Activated T-cell treated with anti-CD3 and anti-CD28 coated beads, Interleukin-2, amount 50 U/mL, for 4 hours (primary cell): ENCODE measurements at places on chromosomes 6 and 20.
A peak's percentile ranks its signal among the peaks of the same experiment; 100 is the strongest.

DNA sequence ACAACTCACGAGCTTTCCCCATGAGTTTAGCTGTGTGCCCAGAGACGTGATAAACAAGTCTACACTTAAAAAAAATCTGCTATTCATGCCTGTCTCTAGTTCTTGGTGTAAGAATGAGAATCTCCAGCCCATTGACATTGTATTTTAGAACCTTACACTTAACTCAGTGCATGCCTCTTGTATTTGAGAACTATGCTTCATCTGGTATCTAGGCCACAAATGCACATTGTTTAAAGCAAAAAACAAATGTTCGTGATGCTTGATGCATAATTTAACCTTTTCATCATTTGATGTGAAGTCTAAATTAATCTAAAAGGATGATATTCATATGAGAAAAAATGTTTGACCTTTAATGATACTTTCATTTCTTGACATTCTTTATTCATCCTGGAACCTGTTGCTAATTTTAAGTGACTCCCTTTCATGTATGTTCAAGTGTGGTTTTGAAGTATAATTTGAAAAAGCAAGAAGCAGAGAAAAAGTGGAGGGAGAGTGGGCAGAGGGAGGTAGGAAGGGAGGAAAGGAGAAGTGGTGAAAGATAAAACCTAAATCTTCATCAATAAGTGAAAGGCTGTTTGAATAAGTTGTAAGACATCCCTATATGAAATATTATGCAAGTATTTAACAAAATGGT, 116.9 kb downstream of the PFDN4 start:
- DNase-seq, result no peak

- no peak for DNase-seq
Observed at GRCh38 chr20:58216334-58216733, 12.1 kb downstream of the ANKRD60 start.

DNA sequence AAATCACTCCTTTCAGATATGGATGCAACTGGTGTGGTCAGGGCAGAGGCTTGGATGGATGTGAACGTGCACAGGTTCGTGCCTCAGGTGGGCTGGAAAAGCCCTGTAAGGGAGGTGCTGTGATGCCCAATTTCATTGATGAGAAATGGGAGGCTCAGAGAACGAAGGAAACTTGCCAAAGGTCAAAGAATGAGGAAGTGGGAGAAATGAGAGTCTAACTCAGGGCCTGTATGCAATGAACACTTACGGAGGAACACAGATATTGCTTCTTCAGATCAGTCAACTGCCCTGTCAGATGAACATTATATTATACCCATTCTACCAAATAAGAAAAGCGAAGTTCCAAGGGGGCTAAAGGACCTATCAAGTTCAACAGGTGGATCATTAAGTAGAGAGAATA, 134.7 kb downstream of the RCAN2 start:
- no peak for DNase-seq

GRCh38 chr20:45366631-45367030, 3.7 kb downstream of the SYS1 start:
- no peak for DNase-seq

- DNase-seq, result no peak
Observed at GRCh38 chr6:16651871-16652270, 109.4 kb downstream of the ATXN1 start.

GRCh38 chr20:40090236-40090635, 598.8 kb downstream of the MAFB start:
- DNase-seq, result no peak

DNA sequence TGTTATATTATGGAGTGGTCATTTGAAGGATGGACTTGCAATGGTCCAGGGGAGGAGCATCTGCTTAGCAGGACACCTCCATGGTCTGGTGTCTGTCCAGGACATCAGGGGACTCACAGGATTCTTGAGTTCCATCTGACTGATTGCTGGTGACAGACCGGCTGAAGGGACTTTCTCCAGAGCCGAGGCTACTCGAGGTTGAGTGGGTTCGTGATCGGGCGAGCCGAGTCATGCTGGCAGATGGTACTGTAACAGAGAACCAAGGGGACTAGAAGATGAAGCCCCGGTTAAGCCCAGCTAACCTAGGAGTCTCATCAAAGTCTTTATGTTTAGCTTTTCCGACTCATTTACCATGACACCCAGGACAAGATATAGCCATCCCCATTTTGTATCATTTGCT, 7.5 kb upstream of the SLA2 start:
- no peak for DNase-seq

- DNase-seq, result no peak
Observed at GRCh38 chr6:131635384-131636340, 1.4 kb upstream of the ENPP3 start.

DNA sequence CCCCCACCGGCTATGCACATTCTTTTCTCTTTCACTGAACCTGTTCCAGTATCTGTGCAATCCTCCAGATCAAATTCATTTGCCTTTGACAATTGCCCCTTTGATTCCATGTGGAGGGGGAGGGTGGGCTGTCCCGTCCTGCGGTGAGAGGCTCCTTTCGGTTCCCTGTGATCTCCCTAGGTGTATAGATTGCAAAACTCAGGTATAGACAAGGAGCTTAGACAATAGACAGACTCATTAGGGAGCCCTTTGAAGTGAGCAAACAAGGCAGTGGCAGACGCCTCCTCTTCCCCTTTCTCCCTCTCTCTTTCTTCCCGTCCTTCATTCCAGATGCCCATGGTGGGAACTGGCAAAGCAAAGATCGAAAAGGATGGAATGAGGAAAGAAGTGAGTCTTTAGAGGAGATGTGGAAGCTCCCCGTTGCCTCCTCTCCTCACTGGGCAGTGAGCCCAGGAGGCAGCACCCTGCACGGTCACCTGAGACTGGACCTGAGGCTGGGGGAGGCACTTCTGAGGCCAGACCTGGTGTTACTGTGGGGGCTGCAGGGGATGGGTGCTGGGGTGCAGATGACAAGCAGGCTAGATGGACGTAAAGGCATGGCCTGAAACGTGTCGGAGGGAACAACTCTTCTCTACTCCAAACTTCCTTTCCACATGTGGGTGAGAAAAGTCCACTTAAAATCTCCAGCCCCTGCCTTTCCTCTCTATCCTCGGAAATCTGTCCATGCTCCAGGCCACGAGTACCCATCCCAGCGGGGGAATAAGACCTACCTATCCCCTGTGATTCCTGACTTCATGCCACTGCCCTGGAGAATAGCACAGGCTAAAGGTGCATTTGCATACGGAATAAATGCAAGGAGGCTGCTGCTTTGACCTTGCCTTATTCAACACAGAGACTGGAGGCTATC, 256.6 kb upstream of the FOXQ1 start:
- no peak for DNase-seq

GRCh38 chr6:25014369-25014768, 78.6 kb upstream of the RIPOR2 start:
- no peak for DNase-seq

DNA sequence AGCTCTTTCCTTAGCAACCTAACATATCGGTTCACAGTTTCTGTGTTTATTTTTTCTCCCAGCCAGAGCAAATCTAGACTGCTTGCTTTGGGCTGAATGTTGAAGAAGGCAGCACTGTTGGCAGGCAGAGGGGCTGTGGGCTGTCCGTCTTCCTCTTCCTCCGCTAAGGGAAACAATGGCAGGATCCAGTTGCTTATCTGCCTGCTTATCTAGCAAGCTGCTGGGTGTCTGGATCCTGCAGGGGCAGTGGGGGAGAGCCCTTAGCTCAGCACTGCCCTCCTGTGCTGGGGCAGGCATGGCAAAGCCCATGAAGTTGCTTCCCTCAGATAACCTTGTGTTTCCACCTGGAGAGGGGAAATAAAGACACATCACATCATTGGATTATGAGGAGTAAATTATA, 92.7 kb upstream of the CD93 start:
- no peak for DNase-seq

- no peak for DNase-seq
Observed at GRCh38 chr6:75557068-75557467, 44.6 kb upstream of the SENP6 start.

GRCh38 chr6:121305957-121306607, 28.2 kb downstream of the TBC1D32 start:
- DNase-seq, result no peak

GRCh38 chr20:24953621-24954133, 4.6 kb downstream of the CST7 start:
- no peak for DNase-seq

DNA sequence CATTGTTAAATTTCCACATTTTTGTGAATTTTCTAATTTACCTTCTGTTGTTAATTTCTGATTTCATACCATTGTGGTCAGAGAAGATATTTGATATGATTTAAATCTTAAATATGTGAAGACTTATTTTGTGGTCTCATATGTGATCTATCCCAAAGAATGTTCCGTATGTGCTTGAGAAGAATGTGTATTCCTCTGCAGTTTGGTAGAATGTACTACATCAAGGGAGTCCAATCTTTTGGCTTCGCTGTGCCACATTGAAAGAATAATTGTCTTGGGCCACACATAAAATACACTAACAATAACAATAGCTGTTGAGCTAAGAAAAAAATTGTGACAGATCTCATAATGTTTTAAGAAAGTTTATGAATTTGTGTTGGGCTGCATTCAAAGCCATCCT, 176.2 kb upstream of the PRND start:
- no peak for DNase-seq

DNA sequence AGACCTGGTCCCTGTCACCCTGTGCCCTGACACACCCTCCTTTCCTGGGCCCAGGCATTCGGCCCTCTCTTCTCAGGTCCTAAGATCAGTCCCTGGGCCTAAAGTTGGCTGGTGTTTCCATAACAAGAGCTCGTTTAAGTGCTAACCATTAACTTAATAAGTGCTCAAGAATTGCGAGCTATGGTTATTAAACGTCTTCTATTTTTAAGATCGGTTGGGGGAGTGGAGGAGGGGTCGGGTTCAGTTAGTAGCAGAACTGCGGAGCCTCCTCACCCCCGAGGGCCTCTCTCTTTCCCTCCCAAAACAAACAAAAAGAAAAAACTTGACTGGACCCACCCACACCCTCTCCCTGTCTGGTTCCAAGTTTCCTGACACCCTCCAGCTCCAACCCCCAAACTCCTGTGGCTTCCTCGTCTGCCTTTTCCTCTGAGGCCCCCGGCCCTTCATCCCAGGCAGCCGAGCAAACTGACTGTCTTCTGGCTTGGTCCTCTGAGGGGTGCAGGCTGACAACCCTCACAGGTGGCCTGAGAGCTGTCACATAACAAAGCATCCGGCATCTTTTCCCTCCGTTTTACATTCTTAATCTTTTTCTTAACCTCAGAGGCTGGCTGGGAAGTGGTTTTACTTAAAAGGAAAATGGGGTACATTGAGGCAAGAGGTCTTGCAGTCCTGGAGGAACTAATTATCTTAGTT, 2.0 kb downstream of the STK35 start:
- DNase-seq, result no peak

GRCh38 chr6:157203312-157203744, 120.0 kb downstream of the TMEM242 start:
- DNase-seq, result no peak

GRCh38 chr6:21595285-21596144, 2.0 kb downstream of the SOX4 start:
- peak; percentile 10 for DNase-seq

DNA sequence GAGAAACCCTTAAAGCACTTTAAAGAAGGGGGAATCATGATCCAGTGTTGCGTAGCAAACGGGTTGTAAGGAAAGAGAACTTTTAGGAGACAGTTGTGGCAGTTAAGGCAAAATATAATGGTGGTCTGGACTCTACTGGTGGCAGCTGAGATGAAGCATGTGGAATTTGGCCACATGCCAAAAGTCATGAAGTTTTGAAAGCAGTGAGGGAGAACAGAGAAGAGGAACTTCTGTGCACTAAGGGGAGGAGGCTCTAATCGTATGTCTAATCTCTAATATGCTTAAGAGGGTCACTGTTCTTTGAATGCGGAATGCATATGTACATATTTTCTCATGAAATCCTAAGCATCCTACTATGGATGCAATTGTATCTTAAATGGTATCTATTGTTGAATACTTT, 91.5 kb downstream of the RIMS1 start:
- DNase-seq, result no peak

DNA sequence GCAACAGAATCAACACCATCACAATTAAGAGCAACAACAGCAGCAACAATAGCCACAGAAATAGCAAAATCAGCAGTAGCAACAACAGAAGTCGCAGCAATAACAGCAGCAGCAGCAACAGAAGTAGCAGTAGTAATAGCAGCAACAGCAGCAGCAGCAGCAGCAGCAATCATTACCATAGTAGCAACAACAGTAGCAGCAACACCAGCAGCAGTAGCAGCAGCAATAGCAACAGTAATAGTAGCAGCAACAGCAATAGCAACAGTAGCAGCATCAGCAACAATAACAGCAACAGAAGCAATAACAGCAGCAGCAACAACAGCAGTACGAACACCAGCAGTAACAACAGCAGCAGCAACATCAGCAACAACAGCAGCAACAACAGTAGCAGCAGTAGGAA, 39.8 kb downstream of the SLC22A2 start:
- no peak for DNase-seq

- DNase-seq, result no peak
Observed at GRCh38 chr6:33790910-33791309, 2.0 kb upstream of the LEMD2 start.

GRCh38 chr6:151101161-151101815, 138.5 kb upstream of the AKAP12 start:
- no peak for DNase-seq

GRCh38 chr20:62427172-62428001, at the start of gene RBBP8NL:
TSS of gene RBBP8NL (minus strand) at chr20:62427539. CDS start at chr20:62419647, 7,892 bp downstream.
- DNase-seq, result no peak

GRCh38 chr20:62235001-62235776, 3.1 kb upstream of the OSBPL2 start:
- no peak for DNase-seq

DNA sequence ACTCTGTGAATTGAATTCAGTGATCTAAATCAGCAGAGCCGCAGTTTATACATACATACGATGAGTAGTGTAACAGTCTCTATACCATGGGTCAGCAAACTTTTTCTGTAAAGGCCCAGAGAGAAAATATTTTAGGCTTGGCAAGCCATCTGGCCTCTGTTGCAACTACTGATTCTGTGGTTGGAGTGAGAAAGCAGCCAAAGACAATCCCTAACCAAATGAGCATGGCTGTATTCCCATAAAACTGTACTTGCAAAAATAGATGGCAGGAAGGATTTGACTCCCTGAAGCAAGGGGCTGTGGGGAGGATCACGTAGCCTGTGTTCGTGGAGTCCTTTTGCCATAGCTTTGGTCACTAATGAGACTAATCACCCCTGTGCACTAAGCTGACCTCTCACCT, 17.9 kb upstream of the MOCS1 start:
- no peak for DNase-seq
